ENCODE measurements at places on chromosomes 7 and 10.

GRCh38 chr10:132901351-132901750 is 41.0 kb downstream of the CFAP46 start:
- no peak for DNase-seq

GRCh38 chr7:22214000-22214399 is 143.0 kb downstream of the RAPGEF5 start:
- DNase-seq: no peak

GRCh38 chr7:139523199-139523941 is at the start of gene CLEC2L:
Gene CLEC2L, plus strand, starts transcription at chr7:139523685. Its CDS starts 243 bp downstream, at chr7:139523928.
- no peak for DNase-seq

DNA sequence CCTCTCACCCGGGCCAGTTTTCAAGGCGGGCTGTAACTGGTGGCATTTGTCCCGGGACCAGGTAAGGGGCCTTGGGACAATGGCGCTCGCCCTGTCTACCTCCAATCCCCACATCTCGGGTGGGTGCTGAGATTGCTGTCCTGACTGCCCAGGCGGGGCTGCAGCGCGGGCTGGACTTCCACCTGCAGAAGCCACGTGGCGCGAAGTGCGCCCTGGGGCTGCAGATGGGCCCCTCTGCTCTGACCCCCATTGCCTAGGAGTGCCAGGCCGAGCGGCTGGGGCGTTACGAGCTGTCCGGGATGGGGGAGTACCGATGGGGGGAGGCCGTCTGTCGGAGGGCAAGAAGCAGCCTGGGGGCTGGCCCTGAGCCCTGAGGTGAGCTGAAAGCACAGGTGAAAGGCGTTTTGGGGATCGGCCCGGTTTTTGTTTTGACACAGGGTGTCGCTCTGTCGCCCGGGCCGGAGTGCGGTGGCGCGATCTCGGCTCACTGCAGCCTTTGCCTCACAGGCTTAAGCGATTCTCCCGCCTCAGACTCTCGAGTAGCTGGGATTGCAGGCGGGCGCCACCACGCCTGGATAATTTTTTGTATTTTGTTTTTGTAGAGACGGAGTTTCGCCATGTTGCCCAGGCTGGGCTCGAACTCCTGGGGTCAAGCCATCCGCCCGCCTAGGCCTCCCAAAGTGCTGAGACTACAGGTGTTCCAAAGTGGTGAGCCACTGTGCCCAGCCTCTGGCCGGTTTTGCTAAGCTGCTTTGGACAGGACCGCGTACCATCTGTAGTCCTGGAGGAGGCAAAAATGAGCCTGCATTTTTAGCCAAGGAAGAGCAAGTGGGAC is at the start of gene SFXN2:
SFXN2 (plus strand) TSS at position 16 of the 835 bp plus-strand sequence. CDS start 12,001 bp downstream, outside the sequence.
- DNase-seq: no peak

GRCh38 chr7:34133356-34133982 is 228.1 kb downstream of the BMPER start:
- DNase-seq: no peak

DNA sequence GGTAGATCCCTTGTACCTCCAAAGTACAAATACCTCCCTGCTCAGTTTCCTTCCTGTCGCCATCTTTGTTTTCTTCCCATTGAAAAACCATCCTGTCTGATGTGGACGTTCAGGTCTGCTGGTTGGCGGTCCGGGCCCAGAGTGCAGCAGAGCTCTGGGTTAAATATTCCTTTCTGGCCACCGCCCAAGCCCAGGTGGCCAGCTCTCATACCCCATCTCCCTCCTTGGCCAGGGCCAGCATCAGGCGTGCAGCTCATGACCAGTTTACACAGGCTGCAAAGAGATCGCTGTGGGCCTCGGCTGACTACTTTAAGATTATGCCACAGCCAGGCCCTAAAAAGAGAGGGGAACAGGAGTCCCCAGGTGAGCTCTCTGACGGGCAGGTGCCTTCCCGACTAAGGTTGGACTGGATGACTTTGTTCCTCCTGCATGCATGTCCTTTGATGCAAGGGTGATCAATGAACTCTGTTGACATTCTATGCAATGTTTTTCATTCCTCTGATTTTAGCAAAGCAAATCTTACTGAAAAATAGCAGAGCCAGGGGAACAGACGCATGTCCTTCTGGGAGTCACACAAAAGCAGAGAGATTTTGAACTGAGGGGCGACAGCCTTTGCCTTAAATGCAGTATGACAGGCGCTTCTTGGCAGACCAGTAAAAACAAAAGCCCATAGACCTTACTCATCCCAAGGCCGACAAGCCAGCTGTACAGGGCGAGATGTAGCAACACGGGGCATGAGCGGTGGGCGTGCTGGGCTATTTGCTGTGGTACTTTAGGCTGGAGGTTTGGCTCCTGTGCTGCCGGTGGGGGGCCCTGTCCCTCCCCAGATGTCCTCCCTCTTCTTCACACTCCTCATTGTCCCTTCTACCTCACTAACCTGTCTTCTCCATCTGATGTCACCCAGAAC is 33.3 kb upstream of the SH2B2 start:
- no peak for DNase-seq

DNA sequence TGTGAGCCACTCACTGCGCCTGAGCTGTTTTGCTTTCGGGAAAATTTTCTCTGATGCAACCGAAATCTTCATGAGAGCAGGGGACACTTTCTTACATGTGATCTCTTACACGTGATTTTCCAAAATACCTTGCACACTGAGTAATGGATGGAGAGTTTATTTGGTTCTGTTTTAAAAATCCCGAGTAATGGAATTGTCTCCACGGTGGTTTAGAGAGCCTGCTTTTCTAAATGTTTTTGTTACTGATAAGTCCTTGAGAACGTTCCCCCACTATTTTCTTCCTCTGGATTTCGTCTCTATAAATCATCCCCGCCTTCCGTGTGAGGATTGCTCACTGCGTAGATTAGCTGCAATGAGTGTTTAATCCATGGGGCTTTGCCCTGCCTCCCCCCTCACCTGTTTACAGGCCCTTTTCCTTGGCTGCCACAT is 25.7 kb downstream of the CAMK1D start:
- DNase-seq: no peak

- no peak for DNase-seq
These were observed 8.8 kb downstream of the GDF10 start for GRCh38 chr10:47308775-47309174.

DNA sequence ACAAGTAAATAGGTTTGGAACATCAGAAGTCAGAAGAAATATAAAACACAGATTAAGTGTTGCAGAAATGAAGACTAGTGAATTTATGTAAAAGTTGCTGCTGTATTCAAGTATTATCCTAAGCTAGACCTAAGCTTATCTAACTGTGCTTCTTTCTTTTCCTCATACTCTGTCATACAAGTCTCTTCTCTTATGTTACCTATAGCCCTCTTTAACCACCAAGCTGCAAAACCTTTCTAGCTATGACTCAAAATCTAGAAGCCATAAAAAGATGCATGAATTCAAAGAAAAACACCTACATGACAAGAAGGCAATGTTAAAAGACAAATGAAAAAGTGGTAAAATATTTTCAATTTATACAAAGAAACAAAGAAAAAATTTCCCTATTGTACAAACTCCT is 23.0 kb downstream of the DENND11 start:
- DNase-seq: no peak

- DNase-seq: peak; percentile 77
These were observed 122.4 kb downstream of the CLEC2L start for GRCh38 chr7:139645572-139646523.

DNA sequence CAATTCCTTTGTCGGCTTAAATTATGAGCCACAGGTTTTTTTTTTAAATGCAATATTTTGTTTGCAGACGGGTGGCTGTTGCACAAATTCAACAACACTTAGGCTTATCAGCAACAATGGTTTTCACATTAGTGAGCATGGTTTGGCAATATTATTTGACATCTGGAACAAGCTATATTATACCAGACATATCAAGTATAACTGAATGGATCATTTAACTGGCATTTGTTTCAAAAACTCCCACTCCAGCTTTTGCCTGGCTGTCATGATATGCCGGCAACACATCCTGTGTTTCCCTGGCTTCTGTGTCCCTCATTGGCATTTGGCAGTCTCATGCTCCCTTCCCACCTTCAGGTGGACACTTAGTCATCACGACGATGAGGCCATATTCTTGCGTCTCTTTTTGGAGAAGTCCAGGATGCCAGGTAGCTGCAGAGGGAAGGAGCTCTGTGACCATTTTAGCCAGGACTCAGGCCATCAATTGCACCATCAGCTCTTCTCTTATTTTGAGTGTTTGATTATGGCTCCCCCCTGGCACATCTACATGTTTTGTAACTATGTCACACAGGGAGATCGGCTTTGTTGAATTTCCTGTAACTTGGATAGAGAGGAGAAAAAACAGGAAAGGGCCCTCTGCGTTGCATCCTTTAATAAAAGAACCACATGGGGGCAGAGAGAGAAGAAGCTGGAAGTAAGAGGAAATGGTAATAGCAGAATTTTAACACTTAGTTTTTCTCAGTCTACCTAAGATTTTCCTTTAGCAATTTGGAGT is 413.9 kb downstream of the LRMDA start:
- no peak for DNase-seq

DNA sequence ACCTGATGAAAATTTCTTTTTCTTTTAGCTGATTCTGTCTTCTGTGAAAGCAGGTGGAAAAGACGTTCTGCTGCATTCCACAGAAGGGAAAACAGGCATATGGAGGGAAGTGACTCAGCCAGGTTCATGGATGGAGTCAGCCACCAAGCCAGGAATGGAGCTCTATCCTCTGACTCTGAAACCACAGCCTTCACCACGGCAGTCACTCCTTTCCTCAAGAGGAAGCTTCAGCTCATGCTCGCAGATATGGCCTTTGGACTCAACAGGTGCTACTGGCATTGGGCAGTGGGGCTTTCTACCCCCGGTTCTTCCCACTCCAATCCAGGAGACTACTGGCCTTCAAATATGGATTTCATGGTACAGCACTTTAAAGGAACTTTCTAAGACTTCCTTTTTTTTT is 11.5 kb upstream of the PLAU start:
- DNase-seq: no peak
